CD4-positive, CD25-positive, alpha-beta regulatory T cell (primary cell): ENCODE measurements at places on chromosomes 11 and 22. TPM values are rescaled to one million over a fixed set of nuclear protein-coding genes. Genes with fewer than 3 reads are reported as not detected.

DNA sequence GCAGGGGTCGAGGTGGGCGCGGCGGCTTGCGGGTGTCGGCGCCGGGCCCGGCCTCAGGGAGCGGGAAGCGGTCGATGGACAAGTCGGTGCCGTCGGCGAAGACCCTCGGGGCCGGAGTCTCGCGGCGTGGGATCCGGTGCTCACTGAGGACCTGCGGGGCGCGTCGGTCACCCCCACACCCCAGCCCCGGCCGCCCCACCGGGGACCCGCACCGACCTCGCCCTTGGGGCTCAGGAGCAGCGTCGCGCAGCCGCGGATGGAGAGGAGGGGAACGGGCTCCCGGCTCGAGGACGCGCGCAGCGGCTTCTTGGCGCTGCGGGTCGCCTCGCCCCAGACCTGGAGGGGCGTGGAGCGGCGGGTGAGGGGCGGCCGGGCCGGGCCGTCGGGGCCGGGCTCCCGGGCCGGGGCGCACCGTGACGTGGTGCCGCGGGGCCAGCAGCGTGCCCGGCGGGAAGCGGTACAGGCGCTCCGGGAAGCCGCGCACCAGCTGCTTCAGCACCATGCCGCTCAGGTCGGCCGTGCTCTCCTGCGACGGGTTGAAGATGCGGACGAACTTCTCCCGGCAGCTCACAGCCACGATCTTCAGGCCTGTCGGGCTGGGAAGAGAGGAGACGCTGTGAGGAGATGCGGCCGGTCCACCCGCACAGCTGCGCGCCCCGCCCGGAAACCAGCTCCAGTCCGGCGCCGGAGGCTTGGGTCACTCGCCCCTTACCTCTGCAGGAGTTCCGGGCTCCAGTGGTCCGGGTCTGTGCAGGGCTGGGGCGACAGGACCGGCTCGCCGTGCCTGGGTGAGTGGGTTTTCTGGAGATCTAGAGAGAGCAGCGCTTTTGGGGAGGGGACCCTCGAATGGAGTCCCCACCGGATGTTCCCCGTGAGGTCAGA lies 4.5 kb downstream of the LMNTD2 start:
- DNase-seq: peak; percentile 28

DNA sequence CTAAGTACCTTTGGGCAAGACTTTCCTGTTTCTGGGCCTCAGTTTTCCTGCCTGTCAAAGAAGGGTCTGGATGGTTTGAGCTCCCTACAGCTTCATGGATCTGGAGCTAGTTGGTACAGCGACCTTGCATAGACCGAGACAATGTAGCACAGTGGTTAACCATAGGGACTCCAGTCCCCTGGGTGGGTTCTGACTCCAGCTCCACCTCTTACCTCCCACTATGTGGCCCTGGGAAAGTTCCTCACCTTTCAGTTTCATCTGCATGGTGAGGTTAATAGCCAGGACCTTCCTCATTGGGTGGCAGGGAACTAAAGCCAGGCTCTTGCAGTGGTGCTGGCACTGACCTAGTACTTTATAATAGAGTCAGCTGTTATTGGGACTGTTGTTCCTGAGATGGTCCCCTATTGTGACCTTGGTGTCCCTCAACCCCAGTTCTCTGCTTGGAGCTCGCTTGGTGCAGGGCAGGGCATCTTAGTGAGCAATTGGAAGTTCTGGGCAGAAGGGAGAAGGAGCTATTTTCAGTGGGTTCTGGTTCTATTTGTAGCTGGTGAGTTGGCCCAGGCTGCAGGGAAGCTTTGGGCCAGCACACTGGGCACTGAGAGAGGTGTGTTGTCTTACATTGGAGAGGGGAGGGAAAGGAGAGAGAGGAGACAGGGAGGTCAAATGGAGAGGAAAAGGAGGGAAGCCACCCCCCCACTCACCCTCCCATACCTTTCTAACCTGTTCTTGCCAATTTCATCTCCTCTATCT lies 10.7 kb upstream of the MTMR3 start:
- no peak for DNase-seq

GRCh38 chr11:126423154-126423553 lies 67.7 kb downstream of the ST3GAL4 start:
- DNase-seq: no peak

DNA sequence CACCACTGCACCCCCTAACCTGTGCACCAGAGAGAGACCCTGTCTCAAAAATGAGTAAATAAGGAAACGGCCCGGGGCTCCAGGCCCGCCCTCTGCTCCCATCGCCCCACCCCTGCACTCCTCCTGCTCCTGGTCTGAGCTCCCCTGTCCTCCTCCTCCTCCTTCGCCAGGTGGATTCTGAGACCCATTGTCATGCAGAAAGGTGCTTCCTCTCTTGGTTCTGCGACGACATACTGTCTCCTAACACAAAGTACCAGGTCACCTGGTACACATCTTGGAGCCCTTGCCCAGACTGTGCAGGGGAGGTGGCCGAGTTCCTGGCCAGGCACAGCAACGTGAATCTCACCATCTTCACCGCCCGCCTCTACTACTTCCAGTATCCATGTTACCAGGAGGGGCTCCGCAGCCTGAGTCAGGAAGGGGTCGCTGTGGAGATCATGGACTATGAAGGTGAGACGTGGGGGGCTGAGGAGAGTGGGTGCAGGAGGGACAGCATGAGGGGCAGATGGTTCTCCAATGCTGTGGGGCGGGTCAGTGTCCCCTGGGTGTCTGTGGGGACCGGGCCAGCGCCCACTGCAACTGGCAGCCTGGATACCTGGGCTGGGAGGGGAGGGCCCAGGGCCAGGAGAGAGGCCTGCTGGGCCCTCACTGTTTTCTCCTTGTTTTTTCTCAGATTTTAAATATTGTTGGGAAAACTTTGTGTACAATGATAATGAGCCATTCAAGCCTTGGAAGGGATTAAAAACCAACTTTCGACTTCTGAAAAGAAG lies 3.1 kb upstream of the APOBEC3D start:
- DNase-seq: no peak

DNA sequence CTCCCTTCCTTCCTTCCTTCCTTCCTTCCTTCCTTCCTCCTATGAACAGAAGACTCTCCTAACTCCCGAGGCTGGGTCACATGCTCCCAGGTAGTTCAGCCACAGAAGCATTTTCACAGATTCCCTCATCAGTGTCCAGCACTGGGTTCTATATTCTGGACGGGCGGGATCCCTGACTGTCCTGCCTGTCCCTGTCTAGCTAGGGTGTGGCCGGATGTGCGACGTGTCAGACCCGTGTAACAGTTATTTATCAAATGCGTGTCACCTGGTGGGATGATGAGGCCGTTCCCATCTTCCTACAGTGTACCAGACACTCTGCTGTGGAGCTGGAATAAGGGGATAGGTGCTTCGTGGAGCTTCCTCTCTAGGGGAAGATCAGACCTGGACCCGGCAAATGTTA lies 901.0 kb downstream of the BRD1 start:
- no peak for DNase-seq

GRCh38 chr22:47210112-47210657 lies 447.7 kb downstream of the TBC1D22A start:
- DNase-seq: no peak

SLC22A12 gene
- total RNA-seq: not detected

GRCh38 chr22:38735465-38736256 lies 20.1 kb downstream of the SUN2 start:
- no peak for DNase-seq

- no peak for DNase-seq
These were observed 15.1 kb upstream of the CABP2 start for GRCh38 chr11:67538306-67538705.

KRTAP5-7 gene
- not detected for total RNA-seq

MUC5AC gene
- not detected for total RNA-seq

DNA sequence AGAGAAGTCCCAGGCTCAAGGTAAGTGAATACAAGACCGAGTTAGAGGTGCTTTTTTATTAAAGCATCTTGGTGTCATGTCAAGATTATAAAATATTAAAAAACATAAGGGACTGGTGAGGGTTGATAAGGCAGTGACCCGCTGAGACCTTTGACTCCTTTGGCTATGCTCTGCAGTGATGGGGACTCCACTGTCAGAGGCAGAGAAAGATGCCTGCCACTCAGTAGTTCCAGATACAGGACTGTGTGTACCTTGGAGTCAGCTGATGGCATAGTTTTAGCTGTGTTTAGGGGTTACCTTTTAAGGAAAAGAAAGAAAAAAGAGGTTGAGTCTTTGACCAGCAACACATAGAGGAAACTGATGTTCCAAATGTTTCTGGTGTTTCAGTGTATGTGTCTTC lies 40.8 kb downstream of the SHISA8 start:
- DNase-seq: no peak

GRCh38 chr11:10329935-10330334 lies 25.1 kb downstream of the ADM start:
- DNase-seq: no peak

GRCh38 chr11:48014917-48015316 lies 34.6 kb downstream of the PTPRJ start:
- DNase-seq: no peak

DNA sequence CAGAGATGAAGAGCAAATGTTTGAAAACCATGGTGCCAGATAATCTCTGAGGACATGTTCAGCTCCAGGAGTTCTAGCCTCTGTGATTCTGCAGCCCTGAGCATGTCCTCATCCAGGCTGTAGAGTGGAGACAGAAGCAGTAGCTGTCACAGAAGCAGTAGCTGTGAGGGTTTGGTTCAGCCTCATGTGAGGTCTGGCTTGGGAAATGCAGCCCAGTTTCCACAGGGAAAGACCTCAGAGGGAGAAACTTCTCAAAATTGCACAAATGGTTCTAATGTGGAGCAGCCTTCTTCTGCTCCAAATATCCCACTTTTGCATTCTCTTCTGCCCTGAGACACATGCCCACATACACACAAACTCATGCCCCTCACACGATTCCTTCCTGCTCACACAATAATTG lies 48.4 kb downstream of the DBX1 start:
- DNase-seq: no peak

DNA sequence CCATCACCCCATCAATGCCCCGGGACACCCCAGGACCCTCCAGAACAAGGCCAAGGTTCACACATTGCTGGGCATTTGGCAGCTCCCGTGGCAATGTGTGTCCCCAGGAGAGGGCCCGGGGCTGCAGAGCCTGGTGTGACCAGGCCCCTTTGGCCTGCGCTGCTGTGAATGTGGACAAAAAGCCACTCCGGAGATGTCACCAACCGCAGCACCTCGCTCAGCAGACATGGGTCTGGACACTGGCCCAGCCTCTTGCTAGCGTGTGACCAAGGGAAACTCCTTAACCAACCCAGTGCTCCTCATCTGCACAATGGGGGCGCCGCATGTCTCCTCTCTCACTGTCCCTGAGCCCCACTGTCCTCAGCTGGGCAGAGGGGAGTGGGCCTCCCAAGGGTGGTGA lies 8.0 kb upstream of the CHADL start:
- DNase-seq: no peak

GRCh38 chr11:18650859-18651557 lies 16.9 kb upstream of the SPTY2D1 start:
- DNase-seq: peak; percentile 8

C11orf58 gene
- 168 TPM for total RNA-seq

DNA sequence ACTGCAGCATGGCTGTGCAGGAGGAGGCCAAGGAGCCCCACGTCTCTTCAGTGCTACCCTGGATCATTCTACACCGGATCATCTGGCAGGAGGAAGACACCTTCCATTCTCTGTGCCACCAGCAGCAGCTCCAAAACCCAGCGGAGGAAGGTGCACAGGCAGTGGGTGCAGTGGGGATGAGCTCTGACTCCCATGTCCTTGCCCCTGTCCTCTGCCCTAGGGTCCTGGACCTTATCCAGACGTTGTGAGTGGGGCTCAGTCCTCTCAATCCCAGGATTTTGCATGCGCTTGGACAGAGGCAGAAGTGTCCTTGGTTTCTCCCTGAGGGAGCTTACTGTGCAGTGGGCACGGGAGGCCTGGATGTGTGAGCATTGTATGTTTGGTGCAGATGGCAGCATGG lies 61.3 kb downstream of the CABIN1 start:
- DNase-seq: no peak

DNA sequence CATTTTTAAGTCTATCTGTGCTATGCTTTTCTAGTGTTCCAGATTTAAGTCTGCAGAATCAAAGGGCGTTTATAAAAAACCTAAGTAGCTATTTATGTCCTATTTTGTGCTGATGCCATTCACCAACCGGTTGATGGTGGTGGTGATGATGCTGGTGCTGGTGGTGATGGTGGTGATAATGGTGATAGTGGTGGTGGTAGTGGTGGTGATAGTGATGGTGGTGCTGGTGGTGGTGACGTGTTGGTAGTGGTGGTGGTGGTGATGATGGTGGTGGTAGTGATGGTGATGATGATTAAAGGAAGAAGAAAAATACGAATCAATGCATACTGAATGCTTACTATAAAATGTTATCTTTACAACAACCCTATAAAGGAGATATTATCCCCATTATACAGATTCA lies 178.2 kb downstream of the OPCML start:
- DNase-seq: no peak

DNA sequence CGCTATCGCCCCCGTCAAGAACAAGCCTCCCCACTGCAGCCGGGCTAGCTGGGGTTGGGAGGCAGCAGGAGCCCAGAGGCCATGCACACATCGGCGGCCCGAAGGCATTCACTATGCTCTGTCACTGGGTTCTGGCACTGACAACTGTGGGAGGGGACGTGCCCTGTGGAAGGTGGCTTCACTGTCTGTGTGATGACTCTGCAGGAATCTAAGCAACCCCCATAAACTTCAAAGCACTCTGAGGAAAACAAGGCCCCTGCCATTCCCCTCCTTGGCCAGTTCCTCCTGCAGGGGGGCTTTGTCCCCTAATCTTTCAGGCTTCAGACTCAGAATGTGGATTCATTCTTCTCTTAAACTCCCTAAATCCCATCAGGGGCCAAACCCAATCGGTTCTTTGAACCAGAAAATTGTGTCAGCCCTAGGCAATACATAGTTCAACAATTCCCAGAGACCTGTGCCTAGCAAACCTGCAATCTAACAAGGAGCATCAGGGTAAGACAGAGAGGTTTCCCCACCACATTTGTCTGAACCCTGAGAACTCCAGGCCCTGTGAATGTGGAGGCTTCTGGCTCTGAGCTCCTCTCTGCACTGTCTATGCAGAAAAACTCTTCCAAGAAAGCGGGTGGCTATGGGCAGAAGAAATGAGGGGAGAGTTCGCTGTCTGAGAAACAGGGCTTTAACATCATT lies 1477.2 kb downstream of the TBC1D22A start:
- DNase-seq: no peak

DNA sequence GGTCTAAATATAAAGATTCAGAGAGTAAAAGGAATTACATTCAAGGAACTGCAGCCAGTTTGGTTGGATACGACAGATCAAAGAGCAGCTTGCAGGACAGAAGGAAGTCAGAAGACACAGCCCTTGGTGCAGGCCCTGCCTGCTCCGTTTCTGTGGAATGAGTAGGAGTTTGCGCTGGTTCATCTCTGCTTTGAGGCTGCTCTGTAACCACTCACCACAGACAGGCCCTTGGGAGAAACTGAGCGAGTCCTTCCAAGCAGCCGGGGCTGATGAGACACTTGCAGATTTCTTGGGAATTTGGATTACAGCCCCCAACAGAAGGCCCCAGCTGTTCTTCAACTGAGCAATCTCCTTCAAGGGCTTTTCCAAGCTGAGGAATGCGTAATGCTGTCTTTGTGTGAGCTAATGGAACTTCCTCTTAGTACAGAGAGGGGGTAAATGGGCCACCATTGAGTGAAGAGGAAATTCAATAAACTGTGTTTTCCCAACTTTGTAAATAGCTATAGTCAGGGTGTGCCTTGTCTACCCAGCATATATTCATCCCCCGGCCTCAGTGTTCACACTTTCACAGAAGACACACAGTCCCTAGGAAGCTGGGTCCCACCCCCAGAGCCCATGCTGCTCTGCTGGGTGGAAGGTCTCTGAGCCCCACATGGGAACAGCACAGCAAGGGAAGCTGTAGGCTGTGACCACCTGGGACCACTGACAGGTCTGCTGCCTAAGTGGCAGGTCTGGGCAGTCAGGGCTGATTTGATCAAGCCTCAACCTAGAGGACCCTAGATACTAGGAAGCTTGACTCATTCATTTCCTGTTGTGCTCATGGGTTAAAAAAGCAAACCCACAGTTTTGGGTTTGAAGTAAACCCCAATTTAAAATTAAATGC lies 16.6 kb downstream of the IL10RA start:
- peak; percentile 24 for DNase-seq
